ENCODE measurements at places on chromosomes 6 and 20. TPM values are rescaled to one million over a fixed set of nuclear protein-coding genes. Genes with fewer than 3 reads are reported as not detected.

STMND1 gene
- total RNA-seq: not detected

SIRPA gene
- 12.8 TPM for total RNA-seq

DNA sequence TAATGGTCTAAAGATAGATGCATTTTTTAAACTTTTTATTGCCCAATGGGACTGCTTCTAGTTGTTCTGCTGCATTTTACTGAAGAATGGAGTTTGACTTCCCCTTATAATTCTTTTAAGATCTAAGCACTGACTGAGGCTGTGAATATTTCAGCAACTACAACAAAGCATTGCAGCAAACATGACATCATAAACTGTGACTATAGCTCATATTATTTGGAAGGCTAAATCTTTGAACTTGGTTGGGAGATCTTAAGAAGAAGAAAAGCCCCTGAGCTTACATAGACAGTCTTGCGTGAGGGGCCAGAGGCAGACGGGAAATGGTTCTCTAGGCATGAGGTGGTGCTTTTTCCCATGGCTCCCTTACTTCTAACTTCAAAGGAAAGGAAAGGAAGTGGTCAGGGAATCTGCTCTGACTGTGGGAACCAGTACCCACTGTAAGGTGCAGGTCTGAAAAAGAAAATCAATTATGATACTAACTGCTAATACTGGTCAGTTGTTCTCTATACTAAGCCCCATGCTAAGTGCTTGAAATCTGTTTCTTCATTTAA is 14.8 kb downstream of the HEY2 start:
- H3K4me3 ChIP-seq: no peak overlapping the region
- H3K4me1 ChIP-seq: no peaks in the 10 kb centered on the region
- no peak overlapping the region for H3K27ac ChIP-seq
- DNase-seq: no peak

ISM1 gene
- total RNA-seq: not detected

MAP3K5 gene
- 5.0 TPM for total RNA-seq

TOX2 gene
- total RNA-seq: 0.98 TPM

DNA sequence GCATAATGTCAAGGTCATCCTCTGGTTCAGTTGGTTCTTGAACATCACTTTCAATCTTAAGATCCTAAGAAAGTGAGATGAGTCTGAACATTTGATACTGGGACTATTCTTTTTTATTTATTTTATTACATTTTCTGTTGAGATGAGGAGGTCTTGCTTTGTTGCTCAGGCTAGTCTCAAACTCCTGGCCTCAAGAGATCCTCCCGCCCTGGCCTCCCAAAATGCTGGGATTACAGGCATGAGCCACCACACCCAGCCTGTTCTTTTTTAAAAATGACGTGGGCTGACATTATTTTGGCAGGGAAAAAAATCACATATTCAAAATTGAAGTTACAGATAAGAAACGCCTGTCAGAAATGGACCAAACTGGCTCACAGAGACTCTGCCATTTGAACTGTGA is 13.5 kb downstream of the EIF2S2 start:
- no peak overlapping the region for H3K27ac ChIP-seq
- H3K4me1 ChIP-seq: no peaks in the 10 kb centered on the region
- no peak for DNase-seq
- H3K36me3 ChIP-seq: peaks cover 87% of the 10 kb centered on the region
- no peaks in the 10 kb centered on the region for H3K27me3 ChIP-seq
- no peak overlapping the region for H3K4me3 ChIP-seq

Measured in PC-3 (cell line).